Activated CD4-positive, alpha-beta T cell treated with anti-CD3 and anti-CD28 coated beads, Interleukin-2, amount 50 U/mL, for 48 hours (primary cell): ENCODE measurements at places on chromosomes 13 and 19.

GRCh38 chr19:10888421-10888866 is 17.1 kb downstream of the CARM1 start:
- DNase-seq = no peak

GRCh38 chr19:5694956-5695648 is 5.0 kb downstream of the RPL36 start:
- no peak for DNase-seq

GRCh38 chr13:113729187-113730019 is 29.6 kb upstream of the TMEM255B start:
- no peak for DNase-seq

- DNase-seq = no peak
Observed at GRCh38 chr13:96768524-96768923, 225.8 kb downstream of the OXGR1 start.

GRCh38 chr13:111502957-111503356 is 182.5 kb downstream of the TEX29 start:
- no peak for DNase-seq

GRCh38 chr13:60032851-60033250 is 130.9 kb downstream of the DIAPH3 start:
- no peak for DNase-seq

- DNase-seq = no peak
Observed at GRCh38 chr13:84741253-84741652, 859.0 kb upstream of the SLITRK1 start.

GRCh38 chr19:16360738-16361137 is 36.1 kb downstream of the KLF2 start:
- DNase-seq = no peak

DNA sequence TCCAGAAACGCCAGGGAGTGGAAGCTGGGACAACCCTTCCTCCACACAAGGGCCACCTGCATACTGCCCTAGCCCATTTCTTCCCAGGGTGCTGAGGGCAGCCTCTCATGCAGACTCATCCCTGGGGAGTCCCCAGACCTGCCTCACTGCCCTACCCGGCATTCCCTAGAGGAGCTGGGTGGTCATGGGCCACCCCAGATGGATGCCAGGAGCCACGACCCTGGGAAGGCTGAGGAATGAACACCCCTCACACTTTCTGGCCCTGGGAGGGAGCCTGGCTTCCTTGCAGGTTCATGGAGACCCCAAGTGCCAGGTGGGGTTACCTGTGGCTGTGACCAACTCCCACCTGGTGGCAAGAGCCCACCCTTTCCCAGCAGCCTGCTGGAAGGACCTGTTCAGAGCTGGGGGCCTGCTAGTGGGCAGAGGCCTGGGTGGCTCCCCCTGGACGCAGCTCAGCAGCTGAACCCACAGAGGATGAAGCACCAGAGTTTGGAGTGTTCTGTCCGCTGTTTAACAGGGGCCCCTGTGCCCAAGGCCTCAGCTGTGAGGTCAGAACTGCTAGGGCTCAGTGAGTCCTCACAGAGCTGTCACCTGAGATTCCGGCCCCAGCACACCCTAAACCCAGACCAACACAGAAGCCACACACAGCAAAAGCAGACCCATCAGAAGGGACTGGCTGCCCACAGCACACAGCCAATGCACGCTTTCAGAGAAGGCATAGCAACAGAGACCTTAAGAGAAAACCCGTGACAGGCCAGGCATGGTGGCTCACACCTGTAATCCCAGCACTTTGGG is 6.6 kb downstream of the ACP4 start:
- no peak for DNase-seq

GRCh38 chr19:18665771-18666202 is 17.7 kb upstream of the CRTC1 start:
- no peak for DNase-seq

GRCh38 chr19:976476-976875 is 7.7 kb upstream of the WDR18 start:
- DNase-seq = no peak

DNA sequence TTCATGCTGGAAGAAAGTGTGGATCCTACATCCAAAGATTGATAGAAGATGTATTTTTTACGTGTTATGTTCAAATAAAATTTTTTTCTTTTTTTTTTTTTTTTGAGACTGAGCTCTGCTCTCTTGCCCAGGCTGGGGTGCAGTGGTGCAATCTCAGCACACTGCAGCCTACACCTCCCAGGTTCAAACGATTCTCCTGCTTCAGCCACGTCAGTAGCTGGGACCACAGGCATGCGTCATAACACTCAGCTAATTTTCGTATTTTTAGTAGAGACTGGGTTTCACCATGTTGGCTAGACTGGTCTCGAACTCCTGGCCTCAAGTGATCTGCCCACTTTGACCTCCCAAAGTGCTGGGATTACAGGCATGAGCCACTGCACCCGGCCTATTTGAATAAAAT is 65.7 kb downstream of the KLF12 start:
- no peak for DNase-seq

- no peak for DNase-seq
Observed at GRCh38 chr19:23346696-23347095, 48.6 kb downstream of the ZNF91 start.

DNA sequence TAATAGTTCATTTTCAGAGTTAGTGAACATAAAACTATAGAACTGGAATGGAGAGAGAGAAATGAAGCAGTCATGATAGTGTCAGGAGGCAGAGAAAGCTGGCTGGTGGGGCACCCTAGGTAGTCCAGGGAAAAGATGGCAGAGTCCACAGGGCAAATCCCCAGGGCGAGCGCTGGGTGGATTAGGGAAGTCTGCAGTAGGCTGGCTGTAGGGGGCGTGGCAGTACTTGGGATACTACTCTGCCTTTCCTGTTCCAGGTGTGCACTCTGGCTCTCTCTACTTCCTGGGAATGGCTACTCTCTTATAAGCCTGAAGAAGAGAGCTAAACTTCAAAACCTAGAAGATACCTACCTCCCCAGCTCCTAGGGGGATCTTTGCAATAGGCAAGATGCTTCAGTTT is 232.9 kb upstream of the SLC10A2 start:
- DNase-seq = no peak

DNA sequence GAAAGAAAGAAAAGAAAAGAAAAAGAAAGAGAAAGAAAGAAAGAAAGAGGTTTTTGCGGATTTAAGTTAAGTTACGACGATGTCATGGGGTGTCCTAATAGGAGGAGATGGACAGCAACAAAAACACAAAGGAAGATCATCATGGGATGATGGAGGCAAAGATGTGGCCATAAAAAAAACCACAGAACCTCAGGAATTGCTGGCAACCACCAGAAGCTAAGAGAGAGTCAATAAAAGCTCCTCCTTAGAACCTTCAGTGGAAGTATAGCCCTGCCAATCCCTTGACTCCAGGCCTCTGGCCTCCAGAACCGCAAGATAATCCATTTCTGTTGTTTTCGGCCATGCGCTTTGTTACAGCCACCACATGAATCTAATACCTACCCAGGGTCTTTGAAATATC is 11.5 kb downstream of the PLEKHA4 start:
- no peak for DNase-seq

DNA sequence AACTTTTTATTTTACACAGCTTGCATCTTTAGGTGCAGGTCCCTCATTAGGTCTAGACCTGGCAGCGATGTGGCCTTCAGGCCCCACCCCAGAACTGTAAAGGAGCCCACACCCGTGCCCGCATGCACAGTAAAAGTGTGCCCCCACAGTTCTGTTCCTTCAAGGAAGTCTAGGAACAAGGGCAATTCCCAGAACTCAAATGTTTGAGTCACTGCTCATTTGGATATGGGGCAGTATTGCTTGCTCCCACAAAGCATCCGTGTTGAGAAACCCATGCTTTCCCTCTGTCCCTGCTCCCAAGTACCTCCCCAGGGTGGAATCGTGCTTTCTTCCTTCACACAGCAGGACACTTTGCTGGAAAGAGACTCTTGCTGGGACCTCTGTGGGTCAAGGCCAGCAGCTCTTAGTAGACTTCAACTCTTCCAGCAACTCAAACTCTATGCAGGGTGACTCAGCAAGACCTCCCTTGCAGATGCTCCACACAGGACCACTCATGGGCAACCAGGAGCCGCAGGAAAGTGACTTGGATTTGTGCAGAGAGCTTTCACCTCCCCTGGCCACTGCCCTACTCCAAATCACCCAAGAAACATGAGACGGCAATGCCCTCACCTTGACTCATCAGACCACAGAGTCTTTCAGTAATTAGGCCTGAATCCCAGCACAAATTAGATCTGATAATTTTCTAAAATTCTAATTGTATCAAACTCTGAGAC is 12.3 kb downstream of the SLC7A1 start:
- no peak for DNase-seq

- no peak for DNase-seq
Observed at GRCh38 chr13:99540530-99540929, 39.3 kb downstream of the TM9SF2 start.

GRCh38 chr13:19982447-19983043 is 24.0 kb downstream of the ZMYM2 start:
- no peak for DNase-seq

- no peak for DNase-seq
Observed at GRCh38 chr13:77831866-77832265, 86.8 kb downstream of the EDNRB start.

DNA sequence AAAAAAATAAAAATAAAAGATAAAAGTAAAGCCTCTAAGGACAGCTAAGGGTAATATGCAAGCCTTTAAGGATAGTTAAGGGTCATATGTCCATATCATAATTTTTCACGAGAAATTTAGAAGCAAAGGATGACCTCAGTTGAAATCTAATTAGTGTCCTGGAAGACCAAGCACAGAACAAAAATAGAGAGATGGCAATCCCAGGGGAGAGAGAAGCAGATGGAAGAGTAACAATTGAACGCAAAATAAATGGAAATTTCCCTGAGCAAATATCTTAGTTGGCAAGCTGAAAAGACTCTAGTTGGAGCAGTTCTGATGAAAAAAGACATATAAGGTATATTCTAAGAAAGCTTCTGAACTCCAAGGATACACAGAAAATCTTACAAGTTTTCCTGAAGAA is 275.4 kb downstream of the NALCN start:
- no peak for DNase-seq

GRCh38 chr19:51664997-51665396 is 18.4 kb upstream of the SIGLEC14 start:
- DNase-seq = no peak

DNA sequence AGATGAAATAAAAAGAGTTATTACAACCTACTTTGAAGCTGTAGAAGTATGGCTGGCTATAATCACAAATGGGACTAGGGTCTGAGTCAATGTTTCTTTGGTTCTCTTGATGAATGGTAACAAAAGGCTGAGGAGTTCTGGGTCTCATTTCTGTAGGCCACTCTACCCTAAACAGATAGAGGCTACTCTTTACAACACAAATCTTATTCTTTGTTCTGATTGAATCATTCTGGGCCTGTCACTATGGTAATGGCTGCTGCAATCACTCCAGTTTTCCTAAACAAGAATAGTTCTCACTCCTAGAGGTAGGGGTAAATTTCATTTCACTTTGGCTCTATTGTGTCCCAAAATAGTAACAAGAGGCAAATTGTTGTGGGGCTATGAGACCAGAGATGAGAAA is 1714.3 kb upstream of the PCDH20 start:
- no peak for DNase-seq

- no peak for DNase-seq
Observed at GRCh38 chr13:93956426-93956825, 523.1 kb downstream of the DCT start.

GRCh38 chr19:41307090-41307875 is 2.7 kb upstream of the CCDC97 start:
- DNase-seq = no peak

DNA sequence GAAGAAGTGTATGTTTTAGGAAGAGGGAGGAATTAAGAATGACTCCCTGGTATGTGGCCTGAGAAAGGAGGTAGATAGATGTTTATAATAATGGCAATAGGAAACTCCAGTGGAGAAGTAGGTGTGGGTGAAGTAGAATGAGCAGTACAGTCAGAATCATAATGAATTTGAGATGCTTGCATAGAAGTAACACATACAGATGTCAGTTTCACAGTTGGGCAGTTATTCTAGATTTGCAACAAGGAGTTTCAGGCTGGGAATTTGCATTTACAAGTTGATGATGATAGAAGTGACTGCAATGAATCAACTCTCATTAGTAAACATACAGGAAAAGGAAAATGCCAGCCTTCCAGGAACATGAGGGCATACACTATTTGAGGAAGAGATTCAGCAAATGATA is 149.0 kb downstream of the SLITRK1 start:
- no peak for DNase-seq

GRCh38 chr19:33064792-33065550 is at the start of gene RHPN2:
Gene RHPN2, minus strand, starts transcription at chr19:33064888. Its CDS starts 36 bp downstream, at chr19:33064852.
- peak; percentile 67 for DNase-seq

DNA sequence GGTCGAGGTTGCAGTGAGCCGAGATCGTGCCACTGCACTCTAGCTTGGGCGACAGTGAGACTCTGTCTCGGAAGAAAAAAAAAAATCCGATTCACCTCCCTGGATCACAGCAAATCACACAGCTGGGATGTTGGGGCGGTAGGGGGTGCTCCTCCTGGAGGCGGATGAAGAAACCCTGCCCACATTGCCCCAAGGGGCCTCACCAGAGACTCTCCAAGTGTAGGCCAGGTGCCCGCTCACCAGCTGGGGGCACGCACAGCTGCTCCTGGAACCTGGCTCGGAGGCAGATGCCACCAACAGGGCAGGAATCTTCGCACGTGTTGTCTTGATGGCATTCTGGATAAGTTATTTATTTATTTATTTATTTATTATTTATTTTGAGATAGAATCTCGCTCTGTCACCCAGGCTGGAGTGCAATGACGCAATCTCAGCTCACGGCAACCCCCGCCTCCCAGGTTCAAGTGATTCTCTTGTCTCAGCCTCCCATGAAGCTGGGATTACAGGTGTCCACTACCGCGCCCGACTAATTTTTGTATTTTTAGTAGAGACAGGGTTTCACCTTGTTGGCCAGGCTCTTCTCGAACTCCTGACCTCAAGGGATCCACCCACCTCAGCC is 3.1 kb downstream of the UQCR11 start:
- no peak for DNase-seq
